ENCODE measurements at places on chromosomes 7 and 10. TPM values are rescaled to one million over a fixed set of nuclear protein-coding genes. Genes with fewer than 3 reads are reported as not detected.

POM121C gene
- total RNA-seq, result 5.1 TPM

PHF14 gene
- total RNA-seq, result 29.8 TPM

MYL7 gene
- not detected for total RNA-seq

HMX2 gene
- not detected for total RNA-seq

GIMAP2 gene
- 16.2 TPM for total RNA-seq

ZNF25 gene
- 14.6 TPM for total RNA-seq

LRRTM3 gene
- total RNA-seq, result not detected

CLRN3 gene
- total RNA-seq, result not detected

ZNF117 gene
- total RNA-seq, result 5.6 TPM

SFMBT2 gene
- total RNA-seq, result 2.8 TPM

ZNF783 gene
- 11.4 TPM for total RNA-seq

GPRIN2 gene
- total RNA-seq, result not detected

MOGAT3 gene
- not detected for total RNA-seq

PIP gene
- not detected for total RNA-seq

RAPGEF5 gene
- total RNA-seq, result 1.5 TPM

GPR85 gene
- total RNA-seq, result 9.2 TPM

ZNF467 gene
- total RNA-seq, result 1.0 TPM

SPDYE2B gene
- not detected for total RNA-seq

CHPF2 gene
- total RNA-seq, result 46.7 TPM

CYP26A1 gene
- total RNA-seq, result not detected

SPDYE11 gene
- total RNA-seq, result not detected

CPXM2 gene
- 48.1 TPM for total RNA-seq

HIBADH gene
- total RNA-seq, result 88.7 TPM

TMEM184A gene
- under 0.01 TPM for total RNA-seq

CNPY1 gene
- not detected for total RNA-seq

LRCH4 gene
- 5.6 TPM for total RNA-seq

VWC2 gene
- total RNA-seq, result not detected

RNF133 gene
- total RNA-seq, result 0.50 TPM

TRAPPC14 gene
- total RNA-seq, result 5.6 TPM

DNAJC9 gene
- 14.5 TPM for total RNA-seq

SLC16A9 gene
- total RNA-seq, result 0.26 TPM

RPS24 gene
- total RNA-seq, result 1,917 TPM

GPR141 gene
- total RNA-seq, result under 0.01 TPM

STEAP4 gene
- 0.99 TPM for total RNA-seq

CCT6A gene
- total RNA-seq, result 168 TPM

SRRT gene
- total RNA-seq, result 32.0 TPM

CFAP70 gene
- 1.3 TPM for total RNA-seq

CALHM3 gene
- not detected for total RNA-seq

C7orf57 gene
- not detected for total RNA-seq

CC2D2B gene
- total RNA-seq, result 0.33 TPM

FOXK1 gene
- 26.9 TPM for total RNA-seq

TUBAL3 gene
- not detected for total RNA-seq

ADAM22 gene
- total RNA-seq, result 0.51 TPM

ARHGAP21 gene
- total RNA-seq, result 173 TPM

CELF2 gene
- 25.1 TPM for total RNA-seq

ADCY1 gene
- 0.51 TPM for total RNA-seq

NODAL gene
- total RNA-seq, result not detected

EMX2 gene
- total RNA-seq, result not detected

GARS1 gene
- 226 TPM for total RNA-seq

FAM25G gene
- total RNA-seq, result not detected

TMEM225B gene
- 1.2 TPM for total RNA-seq

Measured in fibroblast of lung (primary cell).